ENCODE measurements at places on chromosomes 6 and 20.

- no peak for DNase-seq
Measured at GRCh38 chr20:63795178-63795830, 35.8 kb downstream of the ZBTB46 start.

DNA sequence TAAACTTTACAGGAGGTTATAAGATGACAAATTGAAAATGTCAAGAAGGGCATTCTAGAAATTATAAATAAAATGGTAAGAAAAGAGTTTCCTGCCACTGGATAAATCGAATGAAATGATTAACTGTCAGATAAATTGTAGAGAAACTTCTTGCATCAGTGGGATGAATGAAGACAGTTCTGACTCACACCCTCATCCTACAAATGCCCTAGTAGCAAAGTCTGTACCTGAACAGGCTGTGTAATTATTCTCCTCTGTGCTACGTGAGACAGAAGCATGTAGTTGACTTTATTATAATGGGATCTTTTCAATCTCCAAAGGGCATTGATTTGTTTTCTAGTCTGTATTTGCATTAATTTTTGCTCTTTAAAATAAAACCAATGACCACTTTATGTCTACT lies 47.3 kb downstream of the IYD start:
- DNase-seq, result no peak

- DNase-seq, result no peak
Measured at GRCh38 chr20:10167594-10167993, 51.0 kb upstream of the SNAP25 start.

GRCh38 chr20:25538838-25539665 lies 46.3 kb downstream of the NINL start:
- no peak for DNase-seq

DNA sequence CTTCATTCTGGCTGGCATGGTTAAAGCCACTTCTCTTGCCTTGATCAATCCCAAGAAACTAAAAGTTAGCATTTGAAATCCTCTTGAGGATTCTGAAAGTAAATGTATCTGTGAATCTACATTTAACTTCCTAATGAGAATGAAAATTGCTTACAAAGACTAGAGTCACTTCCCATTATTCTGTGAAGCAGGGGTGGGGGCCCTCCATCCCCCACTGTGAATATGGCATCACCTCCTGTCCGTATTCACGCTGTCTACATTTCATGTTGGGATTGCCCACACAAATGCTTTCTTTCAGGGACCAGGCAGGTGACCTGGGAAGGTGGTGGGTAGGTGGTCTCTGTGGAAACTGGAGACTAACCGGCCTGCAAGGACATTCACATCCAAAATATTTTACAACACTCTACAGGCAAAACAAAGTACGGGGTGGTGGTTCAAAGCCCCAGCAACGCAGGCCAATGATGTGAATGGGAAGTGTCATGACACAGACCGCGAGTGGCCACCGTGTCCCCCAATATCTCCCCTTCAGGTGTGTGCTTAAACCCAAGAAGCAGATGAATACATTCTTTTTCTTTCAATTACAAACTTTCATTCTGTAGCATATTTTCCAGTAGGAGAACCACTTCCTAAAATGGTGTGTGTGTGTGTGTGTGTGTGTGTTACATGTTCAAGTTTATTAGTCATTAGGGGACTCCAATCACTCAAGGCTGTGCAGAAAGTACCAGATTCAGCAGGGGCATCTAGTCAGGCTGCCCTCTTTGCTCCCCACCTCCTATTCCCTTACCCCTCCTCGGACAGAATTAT lies 132.2 kb downstream of the PRND start:
- no peak for DNase-seq

Data from stimulated activated CD8-positive, alpha-beta memory T cell treated with anti-CD3 and anti-CD28 coated beads, Interleukin-15, amount 100 ng/mL, for 1 hour (primary cell).